Effector memory CD4-positive, alpha-beta T cell (primary cell): ENCODE measurements at places on chromosomes 4 and X.

GRCh38 chr4:52643785-52644244 lies 15.3 kb downstream of the USP46 start:
- no peak for DNase-seq

DNA sequence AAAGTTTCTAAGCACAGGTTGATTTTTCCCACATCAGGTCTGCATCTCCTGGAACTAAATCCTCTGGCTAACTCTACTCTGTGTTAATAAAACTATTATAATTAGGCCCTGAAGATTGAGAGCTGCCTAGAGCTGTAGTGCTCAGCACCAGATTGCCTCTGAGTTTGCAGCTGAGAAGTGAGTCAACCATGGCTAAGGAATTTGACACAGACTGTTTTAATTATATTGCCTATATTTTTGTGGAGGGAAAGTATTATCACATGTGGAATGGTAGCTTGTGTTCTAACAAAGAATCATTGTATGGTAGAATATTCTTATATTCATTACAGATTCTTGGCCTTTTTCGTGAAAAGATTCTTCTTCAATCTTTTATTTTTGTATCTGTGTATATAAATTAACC lies 1907.6 kb upstream of the TENM3 start:
- DNase-seq = no peak

GRCh38 chrX:23048806-23049573 lies 49.2 kb downstream of the DDX53 start:
- no peak for DNase-seq

DNA sequence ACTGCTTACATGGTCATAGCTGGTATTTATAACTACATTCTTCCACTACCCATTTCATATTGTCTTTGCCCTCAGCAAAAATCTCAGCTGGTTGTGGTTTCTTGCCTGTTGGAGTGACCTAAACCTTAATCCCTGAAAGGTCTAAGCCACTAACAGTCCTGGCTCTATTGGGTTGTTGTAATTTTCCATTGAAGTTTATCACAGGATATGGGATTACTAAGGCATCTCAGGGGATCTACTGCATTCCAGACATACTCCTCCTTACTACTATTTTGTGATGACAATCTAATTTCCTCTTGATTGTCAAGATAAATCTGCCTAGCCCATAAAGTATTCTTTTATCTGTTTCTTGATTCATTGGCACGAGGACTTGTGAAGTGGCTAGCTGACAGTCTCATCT lies 6.2 kb upstream of the OSTC start:
- DNase-seq = no peak

DNA sequence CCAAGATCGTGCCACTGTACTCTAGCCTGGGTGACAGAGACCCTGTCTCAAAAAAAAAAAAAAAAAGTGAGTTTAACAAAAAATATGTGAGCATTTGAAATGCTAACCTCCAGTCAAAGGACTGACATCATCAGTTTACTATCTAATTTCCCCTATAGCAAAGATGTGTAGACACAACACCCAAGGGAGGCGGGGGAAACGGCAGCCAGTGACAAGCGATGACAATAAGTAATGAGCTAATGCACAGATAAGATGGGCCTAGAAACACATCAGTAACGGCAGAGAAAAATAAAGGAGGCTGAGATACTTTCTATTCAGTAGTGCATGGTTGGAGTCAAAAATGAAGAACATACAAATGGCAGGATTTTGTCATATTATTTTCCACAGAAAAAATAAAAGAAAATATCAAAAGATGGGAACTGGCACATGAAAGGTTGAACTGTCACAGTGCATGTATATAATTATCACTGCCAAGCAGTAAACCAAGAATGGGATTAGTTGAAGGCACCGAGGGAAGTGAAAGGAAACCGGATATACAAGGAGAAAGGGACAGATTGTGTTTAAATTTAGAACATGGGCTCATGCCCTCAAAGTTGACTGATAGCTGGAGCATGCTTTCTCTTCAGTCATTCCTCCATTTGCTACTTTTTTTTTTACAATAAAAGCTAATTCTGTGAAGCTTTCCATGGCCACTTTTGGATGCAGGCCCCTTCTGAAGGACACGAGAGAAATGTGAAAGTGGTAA lies 41.8 kb downstream of the IGFBP7 start:
- no peak for DNase-seq

DNA sequence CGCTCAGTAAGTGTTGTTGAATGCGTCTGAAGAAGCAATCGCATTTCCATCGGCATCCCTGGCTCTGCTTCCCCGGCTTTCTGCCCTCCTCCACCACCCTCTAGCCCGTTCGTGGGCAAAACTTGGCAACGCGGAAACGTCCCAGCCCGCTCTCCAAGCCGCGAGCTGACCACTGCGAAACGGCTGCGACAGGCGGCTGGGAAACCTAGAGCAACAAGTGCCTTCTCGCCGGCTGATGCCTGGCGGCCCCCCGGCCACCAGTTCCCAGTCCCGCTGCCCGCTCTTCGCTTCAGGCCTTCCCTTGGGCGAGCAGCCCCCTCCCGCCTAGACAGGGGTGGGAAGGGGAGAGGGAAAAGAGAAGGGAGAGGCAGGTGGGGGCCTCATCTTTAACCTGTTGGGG lies 837 bp downstream of the CITED1 start:
- DNase-seq = no peak

- DNase-seq = no peak
Measured at GRCh38 chr4:22991576-22991975, 298.8 kb downstream of the GBA3 start.

GRCh38 chr4:64497491-64497890 lies 88.2 kb upstream of the TECRL start:
- DNase-seq = no peak

DNA sequence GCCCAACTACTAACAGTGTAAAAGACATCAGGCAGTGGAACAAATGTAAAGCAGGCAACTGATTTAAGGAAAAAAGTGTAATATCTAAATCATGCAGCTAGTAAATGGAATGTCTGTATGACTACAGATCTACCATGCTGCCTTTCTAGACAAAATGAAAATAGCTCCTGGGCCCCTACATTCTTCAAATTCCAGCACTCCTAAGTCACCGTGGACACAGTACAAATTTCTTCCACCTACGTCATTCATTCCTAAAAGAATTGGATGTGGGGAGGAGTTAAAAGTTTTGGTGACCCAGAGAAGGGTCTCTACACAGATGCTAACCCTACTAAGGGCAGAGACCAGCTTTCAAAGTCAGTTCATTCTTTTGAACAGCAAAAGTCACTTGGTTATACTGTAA lies 137.2 kb upstream of the ARHGEF9 start:
- DNase-seq = no peak

- DNase-seq = no peak
Measured at GRCh38 chr4:40573593-40574311, 55.9 kb downstream of the RBM47 start.

GRCh38 chr4:8577972-8578371 lies 2.2 kb upstream of the GPR78 start:
- no peak for DNase-seq

DNA sequence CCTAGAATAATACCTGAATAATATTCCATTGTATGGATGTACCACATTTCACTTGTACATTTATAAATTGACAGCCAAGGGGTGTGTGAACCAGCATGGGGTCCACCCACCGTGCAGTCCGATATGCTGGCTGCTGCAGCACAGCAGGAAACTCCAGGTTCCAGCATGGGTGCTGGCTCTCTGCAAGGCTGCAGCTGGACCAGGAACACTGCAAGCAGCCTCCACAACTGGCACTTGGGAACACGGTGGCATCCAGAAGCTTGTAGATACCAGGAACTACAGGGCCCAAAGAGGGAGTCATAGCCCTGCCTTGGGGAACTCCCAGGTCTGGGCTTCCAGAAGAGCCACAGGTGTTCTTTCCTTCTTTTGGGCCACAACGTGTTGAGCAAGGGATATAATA lies 91.2 kb downstream of the NXF2 start:
- no peak for DNase-seq

GRCh38 chrX:48648336-48648751 lies 35.3 kb upstream of the WAS start:
- DNase-seq = peak; percentile 13

- no peak for DNase-seq
Measured at GRCh38 chr4:17013382-17014006, 115.0 kb upstream of the LDB2 start.

DNA sequence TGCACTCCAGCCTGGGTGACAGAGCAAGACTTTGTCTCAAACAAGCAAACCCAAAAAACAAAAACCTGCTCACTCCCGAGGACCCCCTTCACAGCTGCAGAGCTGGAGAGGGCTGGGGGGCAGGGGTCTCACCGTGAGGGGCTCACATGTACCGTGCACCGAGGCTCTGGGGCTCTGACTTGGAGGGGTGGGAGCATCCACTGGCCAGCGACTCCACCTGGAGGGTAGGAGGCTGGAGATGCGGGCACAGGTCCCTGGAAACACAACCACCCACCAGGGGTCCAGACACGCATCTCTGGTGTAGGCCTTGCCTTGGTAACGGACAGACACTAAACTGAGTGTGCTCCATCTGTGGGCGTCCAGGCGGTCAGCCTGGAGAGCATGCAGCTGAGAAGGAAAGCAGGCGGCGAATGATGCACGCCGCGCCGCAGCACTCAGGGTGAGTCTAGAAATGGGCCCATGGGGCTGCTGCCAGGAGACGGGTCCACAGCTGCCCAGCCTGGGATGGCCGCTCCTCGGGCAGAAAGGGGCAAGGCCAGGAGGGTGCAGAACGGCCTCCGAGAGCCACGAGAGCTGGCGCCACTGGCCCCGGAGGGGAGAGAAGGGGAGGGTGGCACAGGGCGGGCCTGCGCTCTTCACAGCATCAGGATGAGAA lies 26.1 kb downstream of the PPP2R3B start:
- DNase-seq = no peak
